ENCODE measurements at places on chromosomes 12 and 14.

- no peak for DNase-seq
Observed at GRCh38 chr12:46304070-46304469, 35.2 kb upstream of the SLC38A1 start.

GRCh38 chr12:53259891-53260290, 8.2 kb upstream of the ESPL1 start:
- no peak for DNase-seq

GRCh38 chr12:112347581-112347982, 34.6 kb downstream of the HECTD4 start:
- DNase-seq: peak; percentile 92

- no peak for DNase-seq
Observed at GRCh38 chr12:100365411-100365810, 8.5 kb downstream of the SLC17A8 start.

DNA sequence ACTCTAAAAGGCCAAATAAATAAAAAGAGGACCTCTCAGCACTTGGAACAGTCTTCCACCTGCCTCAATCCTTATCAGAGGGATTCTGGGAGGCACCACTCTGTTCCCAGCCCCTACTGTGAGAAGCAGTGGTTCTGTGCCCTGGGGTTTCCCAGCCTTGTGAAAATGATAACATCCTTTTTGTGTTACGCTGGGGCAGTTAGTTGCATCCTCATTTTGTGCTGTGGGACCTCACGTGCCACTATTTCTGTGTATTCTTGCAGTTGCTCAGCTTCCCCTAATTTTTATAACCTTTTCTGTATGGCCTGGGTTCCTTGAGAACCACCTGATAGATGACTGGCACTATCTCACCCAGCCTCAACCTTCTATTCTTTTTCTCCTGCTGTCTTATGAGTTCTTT, 10.8 kb upstream of the CMA1 start:
- no peak for DNase-seq

DNA sequence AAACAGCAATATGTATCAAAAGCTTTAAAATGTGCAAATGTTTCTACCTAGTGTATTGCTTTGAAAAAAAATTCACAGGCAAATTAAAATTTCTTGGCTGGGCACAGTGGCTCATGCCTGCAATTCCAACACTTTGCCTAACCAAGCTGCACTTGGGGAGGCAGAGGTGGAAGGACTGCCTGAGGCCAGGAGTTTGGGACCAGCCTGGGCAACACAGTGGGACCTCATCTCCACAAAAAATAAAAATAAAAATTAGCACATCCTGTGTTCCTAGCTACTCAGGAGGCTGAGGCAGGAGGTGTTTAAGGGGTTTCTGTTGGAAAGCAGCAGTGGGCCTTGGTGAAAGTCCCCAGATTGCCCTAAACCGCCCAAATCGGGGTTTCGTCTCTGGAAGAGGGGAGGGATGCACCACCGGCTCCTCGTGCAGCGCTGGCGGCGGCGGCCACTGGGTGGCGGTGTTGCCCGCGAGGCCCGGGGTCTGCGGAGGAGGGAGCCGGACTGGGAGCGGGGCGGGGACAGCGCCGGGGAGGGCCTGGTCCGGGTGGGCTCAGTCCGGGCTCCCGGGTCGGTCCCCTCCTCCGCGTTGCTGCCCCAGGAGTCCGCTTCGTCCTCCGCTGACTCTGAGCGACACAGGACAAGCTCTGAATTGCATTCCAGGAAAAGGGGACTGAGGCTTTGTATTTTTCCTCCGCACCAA, 265.6 kb downstream of the AACS start:
- DNase-seq: no peak

GRCh38 chr12:103279444-103279843, 216.3 kb downstream of the C12orf42 start:
- no peak for DNase-seq

- DNase-seq: no peak
Observed at GRCh38 chr12:470133-470532, 10.4 kb downstream of the B4GALNT3 start.

Data from amniotic epithelial cell (primary cell).